Femur (tissue), 1 donor: ENCODE measurements at places on chromosomes 1 and 21.

DNA sequence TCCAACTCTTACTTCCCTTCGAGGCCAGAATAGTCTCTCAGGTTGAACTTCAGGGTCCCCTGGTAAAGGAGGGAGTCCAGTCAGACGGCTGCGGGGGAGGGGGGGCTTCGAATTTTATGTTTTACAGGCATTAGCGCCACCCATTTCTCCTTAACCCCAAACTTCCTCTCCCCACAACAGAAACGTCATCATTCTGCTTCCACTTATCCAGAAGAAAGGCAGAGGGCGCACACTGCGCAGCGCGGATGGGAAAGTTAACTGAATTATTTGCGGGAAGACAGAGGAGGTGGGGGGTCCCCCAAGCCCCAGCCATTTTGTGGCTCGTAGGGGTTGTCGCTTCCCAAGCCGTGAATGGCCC is 529 bp upstream of the PRMT2 start:
- DNase-seq: peak; percentile 93

GRCh38 chr1:109361069-109361468 is 36.6 kb downstream of the SORT1 start:
- DNase-seq: no peak

GRCh38 chr1:229035748-229036082 is 235.2 kb upstream of the RAB4A start:
- DNase-seq: no peak

GRCh38 chr21:41668051-41668541 is 98.8 kb downstream of the RIPK4 start:
- DNase-seq: no peak

GRCh38 chr1:48242141-48242736 is 19.7 kb downstream of the SLC5A9 start:
- DNase-seq: no peak
